D721Med (cell line): ENCODE measurements at places on chromosomes 4 and X.

GRCh38 chr4:24924309-24924781 lies 11.5 kb upstream of the CCDC149 start:
- no peak for DNase-seq

GRCh38 chr4:15665753-15666365 lies 10.7 kb upstream of the FBXL5 start:
- DNase-seq = no peak

GRCh38 chrX:110509755-110510532 lies 151.3 kb downstream of the RTL9 start:
- DNase-seq = no peak

DNA sequence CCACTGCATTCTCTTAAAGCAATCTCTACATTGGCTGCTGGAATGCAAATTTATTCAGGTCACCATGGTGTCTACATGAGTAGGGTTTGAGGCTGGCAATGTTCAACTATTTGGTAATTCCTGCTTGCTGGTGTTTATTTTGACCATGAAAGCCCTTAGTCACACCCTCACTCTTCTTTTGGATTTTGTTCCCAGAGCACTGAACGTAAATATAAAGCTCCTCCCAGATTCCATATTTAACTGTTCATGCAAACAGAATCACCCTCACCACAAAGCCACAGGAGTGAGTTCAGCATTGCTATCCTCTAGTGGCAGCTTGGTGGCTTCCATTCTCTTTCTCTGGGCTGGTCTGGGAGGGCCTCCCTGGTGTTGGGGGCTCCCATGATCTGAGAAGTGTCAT lies 82.8 kb downstream of the LNX1 start:
- no peak for DNase-seq

- no peak for DNase-seq
Measured at GRCh38 chr4:153822316-153822715, 33.4 kb upstream of the SFRP2 start.

DNA sequence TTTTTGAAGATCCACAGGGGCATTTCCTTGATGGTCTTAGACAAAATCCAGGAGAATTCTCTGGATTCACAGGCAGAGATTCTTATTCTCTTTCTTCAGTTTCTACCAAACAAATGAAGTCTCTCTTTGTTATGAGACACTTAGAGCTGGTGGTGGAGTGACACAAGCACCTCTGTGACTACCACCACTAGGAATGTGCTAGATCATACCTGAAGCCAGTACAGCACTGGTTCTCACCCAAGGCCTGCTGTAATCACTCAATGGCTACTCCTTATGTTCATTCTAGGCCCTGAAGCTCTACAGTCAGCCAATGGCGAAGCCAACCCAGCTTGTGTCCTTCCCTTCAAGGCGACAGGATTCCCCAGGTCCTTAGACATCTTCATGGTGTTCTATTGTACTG lies 482.3 kb downstream of the TRAM1L1 start:
- DNase-seq = no peak

DNA sequence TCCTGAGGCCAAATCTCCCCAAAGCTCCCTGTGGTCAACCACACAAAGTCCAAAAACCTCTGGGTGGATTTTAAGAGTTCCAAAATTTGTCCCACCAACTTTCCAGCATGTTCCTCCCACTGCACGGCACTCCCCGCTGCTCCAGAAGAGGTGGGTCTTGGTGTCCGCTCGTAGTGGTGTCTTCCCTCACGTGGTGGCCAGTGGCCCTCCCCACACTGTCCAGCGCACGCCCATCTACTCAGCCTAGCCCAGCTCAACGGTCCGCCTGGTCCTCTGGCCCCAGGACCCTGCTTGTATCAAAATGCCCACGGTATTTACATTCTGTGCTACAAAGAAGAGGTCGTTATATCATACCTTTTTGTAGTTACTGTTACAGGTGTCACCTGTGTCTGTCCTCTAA lies 83.5 kb downstream of the NSUN7 start:
- no peak for DNase-seq

DNA sequence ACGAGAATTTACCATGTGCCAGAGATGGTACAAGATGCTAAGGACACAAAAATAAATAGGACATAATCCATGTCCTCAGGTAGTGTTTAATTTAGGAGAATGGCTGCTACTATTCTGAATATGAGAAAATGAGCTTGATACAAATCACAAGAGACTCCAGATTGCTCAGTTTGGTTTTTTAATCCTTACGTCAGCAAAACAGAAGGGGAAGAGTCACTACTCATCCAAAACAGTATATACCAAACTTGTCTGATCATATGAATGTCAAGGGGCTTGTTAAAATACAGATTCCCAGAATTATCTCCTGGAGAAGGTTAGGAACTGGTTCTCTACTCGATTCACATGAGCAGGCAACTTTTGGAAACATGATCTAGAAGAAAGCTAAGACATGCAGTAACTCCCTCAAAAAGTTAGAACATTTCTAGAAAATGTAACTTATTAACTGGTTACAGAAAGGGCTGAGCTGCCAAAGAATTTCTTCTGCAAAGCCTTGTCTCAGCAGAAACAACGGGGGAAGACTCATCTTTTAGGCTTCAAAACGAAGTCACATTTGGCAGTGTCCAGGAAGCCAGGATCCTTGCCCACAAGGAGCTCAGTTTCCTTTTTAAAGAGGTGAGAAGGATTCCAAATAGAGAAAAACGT lies 3.4 kb downstream of the AIFM1 start:
- no peak for DNase-seq

GRCh38 chr4:123469245-123469644 lies 72.7 kb downstream of the SPRY1 start:
- no peak for DNase-seq

- DNase-seq = no peak
Measured at GRCh38 chr4:54015423-54016030, 48.9 kb downstream of the CHIC2 start.

- no peak for DNase-seq
Measured at GRCh38 chrX:82732861-82733260, 775.2 kb upstream of the POU3F4 start.

GRCh38 chr4:6389142-6389825 lies 83.1 kb downstream of the PPP2R2C start:
- DNase-seq = no peak

DNA sequence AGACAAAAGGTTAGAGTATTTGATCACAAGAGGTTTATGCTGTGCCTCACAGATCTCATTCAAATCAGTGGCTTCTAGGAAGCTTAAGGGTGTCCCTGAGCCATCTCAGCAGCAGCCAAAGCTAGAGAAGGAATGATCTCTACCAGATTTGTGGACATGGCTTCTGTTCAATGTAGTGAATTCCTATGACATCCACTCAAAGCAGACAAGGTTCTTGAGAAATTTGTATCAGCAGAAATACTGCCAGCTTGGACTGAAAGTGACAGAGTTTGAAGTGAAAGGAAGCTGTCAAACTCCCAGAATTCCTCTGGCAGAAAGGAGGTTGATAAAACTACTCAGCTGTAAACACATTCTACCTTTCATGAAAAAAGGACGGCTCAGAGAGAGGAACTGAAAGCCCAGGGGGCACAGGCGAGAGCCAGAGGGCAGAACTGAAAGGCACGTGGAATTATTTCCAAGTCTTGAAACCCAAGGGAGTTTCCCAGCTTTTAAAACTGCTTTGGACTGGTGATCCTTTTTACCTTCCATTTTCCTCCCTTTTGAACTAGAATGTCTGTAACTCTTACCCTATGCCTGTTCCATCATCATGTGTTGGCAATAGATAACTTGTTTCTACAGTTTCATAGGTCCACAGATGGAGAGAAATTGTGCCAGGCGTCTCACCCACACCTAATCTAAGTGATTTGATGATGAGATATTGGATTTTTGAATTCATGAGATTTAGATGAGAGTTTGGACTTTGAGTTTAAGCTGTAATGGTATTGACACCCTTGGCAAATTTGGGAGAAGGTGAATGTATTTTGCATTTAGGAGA lies 14.5 kb upstream of the MED14 start:
- no peak for DNase-seq

DNA sequence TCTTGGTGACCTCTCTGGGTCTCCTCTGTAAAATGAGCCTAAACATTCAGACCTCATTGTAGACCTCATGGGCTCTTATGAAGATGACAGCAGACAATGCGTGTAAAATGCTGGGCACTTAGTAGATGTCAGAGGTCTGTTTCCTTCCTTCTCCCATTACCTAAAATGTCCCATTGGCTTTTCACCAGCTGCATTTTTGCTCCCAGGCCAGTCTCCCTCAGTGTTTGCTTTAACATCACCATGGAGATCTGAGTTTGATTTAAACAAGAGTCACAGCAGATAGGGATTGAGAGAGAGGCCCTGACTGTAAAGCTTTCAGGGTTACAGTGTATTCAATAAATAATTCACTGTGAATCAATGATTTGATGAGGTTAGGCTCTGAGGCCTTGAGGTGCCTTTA lies 24.3 kb downstream of the PSAPL1 start:
- no peak for DNase-seq

GRCh38 chr4:3829956-3830773 lies 64.0 kb downstream of the ADRA2C start:
- DNase-seq = peak; percentile 71

GRCh38 chrX:56800307-56800706 lies 71.3 kb downstream of the NBDY start:
- DNase-seq = no peak
